CD4-positive, alpha-beta T cell treated with Interleukin-6 at 100 ng/mL for 8 hours (primary cell): ENCODE measurements at places on chromosomes 7 and 10.

DNA sequence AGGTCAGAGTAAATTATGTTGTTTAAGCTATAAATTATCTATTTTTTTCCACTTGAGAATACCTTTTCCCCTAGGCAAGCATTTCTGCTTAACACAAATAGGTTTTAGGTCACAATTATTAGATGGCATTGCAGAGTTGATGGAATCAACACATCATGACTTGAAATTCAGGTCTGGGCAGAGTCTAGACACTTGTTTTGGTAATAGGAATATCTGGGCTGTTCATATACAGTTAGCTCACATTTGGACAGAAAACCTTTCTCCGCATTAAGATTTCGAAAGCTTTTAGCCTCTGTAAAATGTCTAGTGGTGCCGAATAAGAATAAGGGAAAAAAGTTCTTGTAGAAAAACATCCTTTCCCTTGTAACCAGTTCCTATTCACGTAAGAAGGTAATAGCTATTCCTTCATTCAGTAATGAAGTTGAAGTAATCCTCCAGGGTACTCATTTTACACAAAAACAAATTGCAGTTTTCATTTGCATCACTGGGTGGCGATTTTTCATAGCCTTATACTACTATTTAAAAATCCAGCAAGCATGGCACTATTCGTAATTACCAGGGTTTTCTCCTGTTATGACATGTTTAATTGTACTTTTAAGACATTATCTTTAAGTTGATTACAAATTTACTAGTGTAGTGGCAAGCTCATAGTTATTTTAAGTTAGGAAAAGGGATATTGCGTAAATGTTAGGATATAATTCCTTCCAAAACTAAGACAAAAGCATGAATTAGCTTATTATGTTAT is 37.0 kb downstream of the RPA3 start:
- DNase-seq, result peak; percentile 56

DNA sequence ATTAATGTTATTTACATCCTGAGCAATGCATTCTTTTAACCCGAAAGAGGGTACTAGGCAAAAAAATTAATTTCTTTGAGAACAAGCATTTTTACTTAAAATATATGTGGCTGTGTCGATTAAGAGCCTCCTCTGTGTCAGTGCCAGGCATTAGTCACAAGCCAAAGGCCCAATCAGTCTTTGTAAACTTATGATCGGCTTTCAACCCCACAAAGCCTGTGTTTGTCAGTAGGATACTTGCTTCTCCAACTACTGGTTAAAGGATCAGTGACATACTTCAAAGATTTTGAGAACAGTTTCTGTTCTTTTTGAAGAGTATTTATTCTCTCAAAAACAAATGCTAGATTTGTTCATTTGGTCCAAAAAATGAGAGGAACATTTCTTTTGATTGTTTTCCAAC is 159.3 kb downstream of the NRCAM start:
- no peak for DNase-seq

GRCh38 chr10:78004215-78005026 is 24.9 kb downstream of the POLR3A start:
- DNase-seq, result no peak

DNA sequence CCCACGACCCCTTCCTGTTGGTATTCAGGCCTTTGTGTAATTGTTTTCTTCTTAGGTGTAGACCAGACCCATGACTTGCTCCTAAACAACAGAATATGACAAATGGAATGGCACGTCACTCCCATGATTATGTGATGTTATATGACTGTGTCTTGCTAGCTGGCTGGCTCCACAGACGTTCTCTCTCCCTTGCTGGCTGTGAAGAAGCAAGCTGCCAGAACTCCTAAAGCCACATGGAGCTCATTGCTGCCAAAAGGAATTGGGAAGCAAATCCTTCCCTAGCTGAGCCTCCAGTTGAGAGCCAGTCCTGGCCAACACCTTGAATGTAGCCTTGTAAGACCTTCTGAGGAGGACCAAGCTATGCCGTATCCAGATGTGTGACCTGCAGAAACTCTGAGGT is 74.2 kb downstream of the RAB18 start:
- DNase-seq, result no peak

DNA sequence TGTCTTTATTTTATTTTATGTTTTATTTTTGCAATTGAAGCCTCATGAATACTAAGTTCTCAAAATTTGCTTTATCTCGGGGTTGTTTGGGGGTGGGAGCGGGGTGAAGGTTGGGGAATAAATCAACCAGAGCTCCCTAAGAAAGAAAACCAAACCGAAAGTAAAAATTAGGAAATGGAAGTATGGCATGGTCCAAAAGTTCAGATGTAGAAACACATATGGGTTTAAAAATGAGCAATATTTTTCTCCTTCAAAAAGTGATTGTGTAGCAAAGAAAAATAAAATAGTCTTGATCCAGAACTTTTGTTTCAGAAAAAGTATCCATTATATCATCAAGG is 177.4 kb upstream of the PLXDC2 start:
- DNase-seq, result no peak

GRCh38 chr10:32795598-32796183 is 162.3 kb downstream of the ITGB1 start:
- DNase-seq, result peak; percentile 29

DNA sequence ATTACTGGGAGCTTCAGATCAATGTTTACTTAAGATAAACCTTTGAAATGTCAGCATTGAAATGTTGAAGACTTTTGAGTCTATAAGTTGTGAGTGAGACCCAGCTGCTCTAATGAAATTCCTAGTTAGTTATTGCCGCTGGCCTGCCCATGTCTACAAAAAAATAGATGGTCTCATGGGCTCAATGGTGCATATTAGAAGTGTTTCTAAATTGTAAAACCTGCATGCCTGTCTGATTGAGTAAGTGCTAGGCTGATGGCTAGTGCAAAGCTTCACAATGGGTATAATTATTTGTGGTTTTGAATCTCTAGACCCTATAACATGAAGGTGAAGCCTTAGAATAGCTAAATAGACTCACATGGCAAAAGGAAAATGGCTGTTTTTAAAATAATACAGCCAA is 234.5 kb downstream of the SORCS3 start:
- DNase-seq, result no peak
